ENCODE measurements at places on chromosomes 12 and 14.

- DNase-seq: no peak
Observed at GRCh38 chr12:21614506-21614905, 9.9 kb upstream of the GYS2 start.

GRCh38 chr14:23052182-23052623 is 5.1 kb downstream of the CDH24 start:
- no peak for DNase-seq

- DNase-seq: no peak
Observed at GRCh38 chr14:99763527-99764221, 29.5 kb upstream of the EML1 start.

DNA sequence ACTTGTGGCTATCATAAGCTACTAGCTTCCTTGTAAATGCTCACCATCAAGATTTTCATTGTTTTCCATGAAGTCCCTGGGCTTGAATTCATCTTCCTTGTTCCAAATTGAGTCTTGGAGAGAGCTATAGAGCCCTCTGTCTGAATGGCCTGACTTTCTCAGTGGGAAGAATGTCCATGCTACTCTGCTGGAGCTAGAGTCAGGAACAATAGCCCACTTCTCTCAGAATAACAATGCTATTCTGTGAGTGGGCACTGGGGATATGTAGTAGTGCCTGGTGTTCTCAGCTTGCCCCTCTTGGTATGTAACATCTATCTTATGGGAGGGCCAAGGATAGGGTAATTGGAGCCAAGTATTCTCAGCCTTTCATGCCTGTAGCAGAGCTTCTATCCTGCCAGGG is 127.6 kb upstream of the TRHDE start:
- DNase-seq: no peak

- DNase-seq: no peak
Observed at GRCh38 chr12:48917857-48918537, 7.3 kb downstream of the FKBP11 start.

DNA sequence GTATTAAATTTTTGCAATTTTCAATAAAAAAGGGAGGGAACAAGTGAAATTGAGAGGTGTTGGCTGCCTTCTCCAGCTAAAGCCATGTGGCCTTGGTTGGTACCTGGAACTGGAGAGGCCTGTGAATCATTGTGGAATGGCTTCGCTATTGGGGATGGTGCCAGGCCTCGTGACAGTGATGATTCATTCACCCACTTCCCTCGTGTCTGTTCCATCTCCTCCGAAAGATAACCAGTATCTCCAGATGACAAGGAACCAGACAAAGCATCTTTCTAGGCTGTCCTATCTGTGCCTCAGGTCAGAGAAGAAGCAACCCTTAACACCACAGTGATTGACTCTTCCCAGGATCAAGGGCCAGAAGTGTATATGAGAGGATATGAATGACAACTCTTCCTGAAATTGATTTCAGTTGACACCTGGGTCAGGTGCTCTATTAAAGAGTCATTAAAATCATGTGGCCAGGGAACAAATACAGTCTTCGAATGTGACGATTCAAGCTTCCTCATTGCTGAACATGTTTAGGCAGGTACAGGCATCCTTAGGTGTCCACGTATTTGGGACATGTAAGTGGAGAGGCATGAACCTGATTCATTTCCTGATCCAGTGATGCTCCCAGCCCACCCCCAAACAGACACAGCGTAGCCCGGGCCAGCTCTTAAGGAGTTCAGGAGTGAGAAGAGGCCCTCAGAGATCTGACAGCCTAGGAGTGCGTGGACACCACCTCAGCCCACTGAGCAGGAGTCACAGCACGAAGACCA is at the start of gene RNASE7:
Gene RNASE7 (plus strand): TSS at position 687 of the 758 bp plus-strand sequence. CDS start 631 bp downstream, outside the sequence.
- no peak for DNase-seq

- DNase-seq: no peak
Observed at GRCh38 chr12:88839486-88839885, 259.2 kb upstream of the KITLG start.

GRCh38 chr12:129550353-129550752 is 353.5 kb downstream of the TMEM132D start:
- DNase-seq: no peak

DNA sequence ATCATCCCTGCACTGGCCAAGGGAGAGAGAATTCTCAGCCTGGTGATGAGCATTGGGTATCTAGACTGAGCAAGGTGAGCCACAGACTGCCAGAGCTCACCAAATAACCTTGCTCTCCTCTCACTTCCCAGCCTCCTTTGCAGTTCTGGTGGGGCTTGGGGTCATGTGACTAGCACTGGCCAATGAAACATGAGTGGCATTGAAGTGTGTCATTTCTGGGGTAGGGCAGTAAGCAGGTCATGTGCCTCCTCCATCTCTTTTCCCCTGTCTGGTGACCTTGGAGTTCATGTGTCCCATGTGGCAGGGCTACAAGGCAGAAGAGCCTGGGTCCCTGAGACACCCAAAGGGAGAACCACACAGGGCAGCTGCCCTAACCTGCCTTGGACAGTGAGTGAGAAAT is 3.6 kb upstream of the KRT72 start:
- no peak for DNase-seq

DNA sequence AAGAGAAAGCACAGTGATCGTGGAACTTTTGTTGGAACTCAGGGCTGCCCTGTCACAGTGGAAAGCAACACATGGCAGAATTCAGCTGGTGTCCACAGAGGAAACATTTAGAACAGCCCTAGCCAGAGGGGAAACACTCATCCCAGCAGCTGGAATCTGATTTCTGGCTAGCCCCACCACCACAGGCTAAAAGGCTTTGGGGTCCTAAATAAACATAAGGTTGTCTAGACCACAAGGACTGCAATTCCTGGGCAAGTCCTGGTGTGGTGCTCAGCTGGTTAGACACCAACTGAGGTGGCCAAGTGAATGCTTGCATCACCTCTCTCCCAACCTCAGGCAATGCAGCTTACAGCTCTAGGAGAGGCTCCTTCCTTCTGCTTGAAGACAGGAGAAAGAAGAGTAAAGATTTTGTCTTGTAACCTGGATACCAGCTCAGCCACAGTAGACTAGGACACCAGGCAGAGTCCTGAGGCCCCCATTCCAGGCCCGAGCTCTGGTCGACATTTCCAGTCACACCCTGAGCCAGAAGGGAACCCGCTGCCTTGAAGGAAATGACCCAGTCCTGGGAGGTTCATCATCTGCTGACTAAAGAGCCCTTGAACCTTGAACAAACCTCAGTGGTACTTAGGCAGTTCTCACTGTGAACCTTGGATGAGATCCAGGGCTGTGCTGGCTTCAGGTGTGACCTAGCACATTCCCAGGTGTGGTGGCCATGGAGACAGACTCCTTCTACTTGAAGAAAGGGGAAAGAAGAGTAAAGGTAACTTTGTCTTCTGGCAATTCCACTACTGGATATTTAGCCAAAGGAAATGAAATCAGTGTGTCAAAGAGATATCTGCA is 85.4 kb upstream of the PLXNC1 start:
- no peak for DNase-seq

DNA sequence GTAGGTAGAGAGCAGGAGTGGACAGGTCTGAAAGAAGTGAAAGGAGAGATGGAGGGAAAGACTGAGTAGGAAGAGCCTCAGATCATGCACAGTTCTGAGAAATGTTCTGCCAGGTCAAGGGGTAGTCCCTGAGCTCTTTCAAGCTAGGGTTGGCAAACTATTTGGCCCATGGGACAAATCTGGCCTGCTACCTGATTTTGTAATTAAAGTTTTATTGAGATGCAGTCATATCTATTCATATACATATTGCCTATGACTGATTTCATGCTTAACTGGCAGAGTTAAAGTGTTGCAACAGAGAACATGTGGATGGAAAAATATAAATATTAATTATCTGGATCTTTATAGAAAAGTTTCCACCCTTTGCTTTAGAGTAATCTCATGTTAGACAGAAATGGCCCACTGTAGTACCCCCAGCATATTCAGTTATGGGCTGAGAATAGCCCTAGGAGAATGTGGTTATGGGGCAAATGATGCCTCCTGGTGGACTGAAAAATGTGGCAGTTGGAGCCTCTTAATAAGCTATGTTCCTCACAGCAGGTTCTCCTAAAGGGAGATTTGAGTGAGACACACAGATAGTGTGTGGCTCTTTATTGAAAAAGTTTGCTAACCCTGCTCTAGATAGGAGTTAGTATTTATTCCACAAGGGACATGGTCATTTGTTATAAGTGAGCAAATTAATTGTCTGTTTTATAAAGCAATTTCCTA is 476.9 kb downstream of the LRIG3 start:
- DNase-seq: no peak

GRCh38 chr14:67978749-67979148 is 159.2 kb downstream of the RAD51B start:
- no peak for DNase-seq

Data from retina (tissue), 1 donor.